Iris pigment epithelial cell (primary cell): ENCODE measurements at places on chromosomes 12 and 14.

DNA sequence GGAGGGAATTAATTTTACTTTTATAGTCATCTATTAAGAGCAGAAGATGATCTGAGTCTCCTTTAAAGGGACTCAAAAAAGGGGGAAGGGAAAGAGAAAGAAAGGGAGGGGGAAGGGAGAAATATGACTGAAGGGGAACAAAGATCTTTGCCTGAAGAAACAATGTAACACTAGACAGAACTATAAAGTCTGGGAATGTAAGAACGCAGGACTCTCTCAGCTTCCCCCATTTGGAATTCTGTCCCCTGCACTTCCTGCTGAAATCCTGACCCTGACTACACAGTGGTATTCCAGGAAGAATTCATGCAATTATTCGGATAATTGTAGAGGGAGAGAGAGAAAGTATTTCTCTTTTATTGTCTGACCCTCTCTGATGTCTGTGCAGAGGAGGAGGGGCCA is 8.6 kb upstream of the HOXC11 start:
- DNase-seq: no peak

DNA sequence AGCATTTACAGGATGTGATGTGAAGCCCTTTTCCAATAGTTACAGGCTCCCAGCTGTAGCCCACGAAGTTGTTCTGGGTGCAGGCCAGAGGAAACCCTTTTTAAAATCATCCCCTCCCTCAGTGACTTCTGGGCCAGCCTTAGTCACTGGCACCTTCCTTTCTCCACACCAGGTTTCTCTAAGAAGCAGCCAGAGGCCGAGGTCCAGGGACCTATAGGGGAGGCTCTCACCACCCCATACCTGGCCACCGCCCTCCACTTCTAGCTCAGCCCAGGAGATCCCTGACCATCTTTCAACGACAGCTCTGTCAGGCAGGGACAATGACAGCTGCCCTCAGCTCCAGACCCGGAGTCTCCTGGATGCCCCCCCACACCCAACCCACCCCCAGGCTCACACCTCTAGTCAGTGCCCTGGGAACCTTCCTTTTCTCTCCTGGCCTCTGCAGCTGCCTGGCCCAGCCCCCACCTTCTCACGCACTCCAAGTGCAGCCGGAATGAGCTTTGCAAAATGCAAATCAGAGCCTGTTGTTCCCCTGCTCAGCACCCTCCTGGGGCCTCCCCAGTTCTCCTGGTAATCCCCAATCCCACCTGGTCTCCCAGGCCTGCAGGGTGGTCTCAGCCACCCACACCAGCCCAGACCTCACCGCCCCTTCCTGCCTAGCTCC is 46.7 kb downstream of the TESC start:
- no peak for DNase-seq

- DNase-seq: no peak
These were observed 38.5 kb downstream of the SLC38A1 start for GRCh38 chr12:46230306-46230705.

DNA sequence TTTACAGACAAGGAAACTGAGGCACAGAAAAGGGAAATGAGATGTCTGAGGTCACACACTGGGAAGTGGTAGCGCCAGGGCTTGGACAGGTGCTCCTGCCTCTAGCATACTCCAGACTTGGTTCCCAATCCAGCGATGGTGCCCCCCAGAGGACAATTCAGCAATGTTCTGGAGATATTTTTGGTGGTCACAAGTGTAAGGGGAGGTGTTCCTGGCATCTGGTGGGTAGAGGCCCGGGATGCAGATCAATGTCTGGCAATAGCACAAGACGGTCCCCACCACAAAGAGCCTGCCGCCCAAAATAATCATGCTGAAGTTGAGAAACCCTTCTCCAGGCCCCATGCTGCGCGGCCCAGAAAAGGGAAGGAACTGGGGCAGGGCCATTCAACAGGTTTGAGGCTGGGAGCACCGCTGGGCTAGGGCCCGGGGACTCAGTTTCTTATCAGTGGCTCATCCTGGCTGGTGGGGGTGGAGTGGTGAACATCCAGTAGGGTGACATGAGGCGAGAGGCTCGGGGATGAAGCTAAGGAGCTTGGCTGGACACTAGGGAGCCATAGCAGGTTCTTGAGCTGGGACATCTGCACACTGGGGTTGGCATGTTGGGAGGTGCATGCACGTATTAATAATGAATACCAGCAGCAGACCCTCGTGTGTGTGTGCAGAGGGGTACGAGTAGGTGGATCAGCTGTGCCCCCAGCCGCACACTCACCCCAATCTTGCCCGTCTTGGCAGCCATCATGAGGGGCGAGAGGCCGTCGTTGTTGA is 35.1 kb downstream of the TRPV4 start:
- DNase-seq: peak; percentile 8

DNA sequence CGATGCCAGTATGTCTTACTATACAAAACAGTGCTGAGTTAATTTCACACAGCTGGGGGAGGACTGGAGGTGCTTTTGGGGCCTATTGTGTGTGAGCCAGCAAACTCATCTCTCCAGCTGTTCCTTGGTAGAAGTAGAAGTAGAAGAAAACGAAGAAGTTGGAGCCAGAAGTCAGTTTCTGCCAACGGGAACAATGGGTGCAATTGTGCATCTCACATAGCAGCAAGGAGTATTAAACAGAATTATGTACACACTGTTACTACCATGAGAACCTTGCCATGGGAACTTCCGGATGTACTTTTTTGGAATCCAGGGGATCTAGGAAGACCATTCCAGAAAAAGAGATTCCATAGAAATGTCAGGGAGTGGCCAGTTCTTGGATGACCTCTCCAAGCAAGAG is 88.6 kb downstream of the VCPKMT start:
- DNase-seq: no peak

- DNase-seq: peak; percentile 15
These were observed 43.1 kb downstream of the ALDH1L2 start for GRCh38 chr12:105041186-105041585.

GRCh38 chr12:112928978-112929377 is 9.3 kb upstream of the OAS3 start:
- DNase-seq: no peak

- DNase-seq: no peak
These were observed 18.8 kb downstream of the NCKAP5L start for GRCh38 chr12:49809381-49809905.

DNA sequence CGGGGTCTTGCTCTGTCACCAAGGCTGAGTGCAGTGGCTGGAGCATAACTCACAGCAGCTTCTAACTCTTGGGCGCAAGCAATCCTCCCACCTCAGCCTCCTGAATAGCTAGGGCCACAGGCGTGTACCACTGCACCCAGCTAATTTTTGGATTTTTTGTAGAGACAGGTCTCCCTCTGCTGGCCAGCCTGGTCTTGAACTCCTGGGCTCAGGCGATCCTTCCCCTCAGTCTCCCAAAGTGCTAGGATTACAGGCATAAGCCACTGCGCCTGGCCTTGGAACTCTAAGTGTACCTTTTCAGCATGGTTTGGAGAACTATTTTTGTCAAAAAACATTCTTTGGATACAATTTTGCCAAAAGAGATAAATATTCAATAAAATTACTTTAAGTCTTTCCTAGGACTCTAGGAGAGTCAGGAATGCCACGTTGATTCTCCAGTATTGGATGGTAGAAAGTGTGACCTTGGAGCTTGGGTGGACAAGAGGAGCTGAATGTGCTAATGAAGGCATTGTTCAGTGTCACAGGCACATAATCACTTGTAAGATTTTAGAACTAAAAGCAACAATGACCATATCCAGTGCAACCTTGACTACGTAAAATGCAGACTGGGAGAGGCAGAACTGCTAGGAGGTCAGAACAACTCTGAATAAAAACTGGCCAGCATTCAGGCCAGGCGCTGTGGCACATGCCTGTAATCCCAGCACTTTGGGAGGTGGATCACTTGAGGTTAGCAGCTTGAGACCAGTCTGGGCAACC is 2.8 kb downstream of the SRSF9 start:
- DNase-seq: peak; percentile 42

DNA sequence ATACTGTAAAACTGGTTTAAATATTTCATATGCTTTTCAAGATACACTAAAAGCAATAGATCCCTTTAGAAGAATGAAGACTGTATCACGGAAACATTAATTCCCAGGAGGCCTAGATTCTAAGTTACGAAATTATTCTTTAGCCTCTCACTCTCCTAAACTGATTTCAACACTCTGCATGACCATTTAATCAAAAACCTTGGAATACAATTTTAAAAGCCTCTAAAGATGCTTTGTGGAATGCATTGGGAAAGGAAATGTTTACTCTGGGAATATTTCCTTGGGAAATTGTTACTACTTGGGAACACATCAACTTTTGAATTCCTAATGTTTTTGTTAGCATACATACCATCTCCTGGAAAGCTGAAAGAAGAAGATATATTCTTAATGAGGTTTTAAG is 255.7 kb upstream of the FAR2 start:
- no peak for DNase-seq

- no peak for DNase-seq
These were observed 11.3 kb upstream of the CSAD start for GRCh38 chr12:53191885-53192530.

DNA sequence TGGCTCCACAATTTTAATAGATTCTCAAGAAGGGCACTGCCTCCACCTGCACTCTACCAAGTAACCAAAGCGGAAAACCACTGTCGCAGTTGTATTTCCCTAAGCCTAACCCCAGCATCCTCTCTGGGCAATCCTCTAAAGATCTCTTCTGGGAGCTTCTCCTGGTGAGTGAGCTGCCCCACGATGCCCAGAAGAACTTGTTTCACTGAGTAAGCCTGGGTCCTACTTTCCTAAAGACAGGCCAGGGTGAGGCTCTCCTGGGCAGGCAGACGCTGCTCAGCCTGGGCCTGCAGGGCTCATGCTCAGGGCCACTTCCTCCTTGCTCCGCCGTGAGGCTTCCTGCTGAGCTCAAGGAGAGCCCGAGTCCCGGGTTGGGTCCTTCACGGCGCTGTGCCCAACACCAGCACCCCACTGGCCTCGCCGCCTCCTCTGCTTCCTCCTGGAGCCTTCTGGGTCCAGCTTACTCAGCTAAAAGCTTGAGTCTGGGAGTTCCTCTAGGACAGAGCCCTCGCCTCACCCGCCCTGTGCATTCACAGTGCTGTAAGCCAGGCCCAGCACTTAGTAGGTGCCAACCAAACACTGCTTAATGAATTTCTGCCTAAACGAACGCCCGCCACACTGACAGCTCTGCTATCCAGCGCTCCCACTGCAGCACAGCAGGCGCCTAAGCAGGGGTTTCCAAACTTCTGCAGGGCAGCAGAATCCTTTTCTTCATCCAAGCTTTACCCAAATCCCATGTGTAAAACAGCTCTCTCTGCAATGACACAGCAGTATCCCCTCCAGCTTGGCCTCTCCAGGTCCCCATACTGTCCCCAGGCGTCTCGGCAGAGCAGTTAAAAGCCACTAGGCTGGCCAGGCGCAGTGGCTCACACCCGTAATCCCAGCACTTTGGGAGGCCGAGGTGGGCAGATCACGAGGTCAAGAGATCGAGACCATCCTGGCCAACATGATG is 5.7 kb downstream of the RAB35 start:
- DNase-seq: no peak

GRCh38 chr12:88630561-88630960 is 50.3 kb upstream of the KITLG start:
- DNase-seq: no peak

- DNase-seq: no peak
These were observed 8.6 kb downstream of the GOLGA5 start for GRCh38 chr14:92802678-92803077.

DNA sequence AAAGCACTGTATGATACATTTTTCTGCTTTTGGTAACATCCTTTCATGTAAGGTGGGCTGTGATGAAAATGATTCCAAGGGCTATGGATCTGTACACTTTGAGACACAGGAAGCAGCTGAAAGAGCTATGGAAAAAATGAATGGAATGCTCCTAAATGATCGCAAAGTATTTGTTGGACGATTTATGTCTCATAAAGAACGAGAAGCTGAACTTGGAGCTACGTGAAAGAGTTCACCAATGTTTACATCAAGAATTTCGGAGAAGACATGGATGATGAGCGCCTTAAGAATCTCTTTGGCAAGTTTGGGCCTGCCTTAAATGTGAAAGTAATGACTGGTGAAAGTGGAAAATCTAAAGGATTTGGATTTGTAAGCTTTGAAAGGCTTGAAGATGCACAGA is 22.1 kb upstream of the SRGAP1 start:
- DNase-seq: peak; percentile 71

DNA sequence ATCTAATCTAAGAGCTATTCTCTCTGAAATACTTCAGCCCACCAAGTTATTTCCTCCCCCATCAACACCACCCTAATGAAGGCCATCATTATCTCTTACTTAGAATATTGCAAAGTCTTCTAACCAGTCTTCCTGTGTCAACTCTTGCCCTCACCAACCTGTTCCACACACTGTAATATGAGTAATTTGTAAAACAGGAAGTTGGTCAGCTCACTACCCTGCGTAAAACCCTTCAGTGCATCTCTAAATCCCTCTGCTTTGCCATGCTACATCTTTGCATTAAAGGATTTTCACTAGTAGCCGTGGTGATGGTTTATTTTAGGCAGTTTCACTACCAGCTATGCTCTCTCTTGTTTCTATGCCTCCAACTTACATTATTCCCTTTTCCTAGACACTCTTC is 70.0 kb downstream of the KIF21A start:
- peak; percentile 47 for DNase-seq

DNA sequence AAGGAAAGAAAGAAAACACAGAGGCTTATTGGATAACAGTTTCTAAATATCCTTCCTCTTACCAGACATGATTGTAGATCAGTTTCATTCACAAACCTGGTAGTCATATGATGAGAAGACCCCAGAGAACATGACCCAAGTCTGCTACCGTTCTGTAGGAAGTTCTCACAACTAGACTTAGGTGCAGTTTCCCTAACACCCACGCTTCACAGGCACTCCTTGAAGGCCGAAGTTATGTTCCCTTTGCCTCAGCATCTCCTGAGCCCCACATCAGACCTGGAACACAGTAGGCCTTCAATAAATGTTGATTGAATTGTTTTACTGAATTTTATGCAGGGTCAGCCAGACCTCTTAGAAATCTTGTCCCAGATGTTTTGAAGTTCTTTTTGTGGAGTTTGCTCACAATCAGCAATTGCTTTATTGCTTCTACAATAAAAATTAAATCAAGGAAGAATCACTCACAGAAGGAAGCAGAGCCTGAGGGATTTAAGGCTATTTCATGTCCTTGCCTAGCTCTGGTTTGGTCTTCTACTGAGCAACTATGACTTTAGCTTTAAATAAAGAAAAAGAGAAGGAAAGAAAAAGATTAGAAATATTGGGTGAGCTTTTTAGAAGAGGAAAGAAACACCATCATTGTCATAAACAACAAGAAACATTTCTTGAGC is 138.6 kb upstream of the MDM1 start:
- no peak for DNase-seq

- DNase-seq: peak; percentile 17
These were observed 7.7 kb upstream of the ASB2 start for GRCh38 chr14:93984070-93984469.

GRCh38 chr14:34174973-34175372 is 224.1 kb upstream of the EGLN3 start:
- DNase-seq: no peak

GRCh38 chr12:93789767-93790166 is 112.6 kb downstream of the CRADD start:
- DNase-seq: peak; percentile 67

GRCh38 chr12:98446682-98447081 is 68.7 kb upstream of the TMPO start:
- peak; percentile 85 for DNase-seq

GRCh38 chr12:126271159-126271558 is 1205.9 kb downstream of the AACS start:
- no peak for DNase-seq

GRCh38 chr12:46209914-46210872 is 58.6 kb downstream of the SLC38A1 start:
- no peak for DNase-seq
